ENCODE measurements at places on chromosomes 11 and 22. TPM values are rescaled to one million over a fixed set of nuclear protein-coding genes. Genes with fewer than 3 reads are reported as not detected.

- DNase-seq, result no peak
These were observed 80.7 kb downstream of the MN1 start for GRCh38 chr22:27720860-27721259.

Gene SHISAL1
- 1.3 TPM for total RNA-seq

- DNase-seq, result no peak
These were observed 66.1 kb upstream of the THY1 start for GRCh38 chr11:119489087-119489486.

DNA sequence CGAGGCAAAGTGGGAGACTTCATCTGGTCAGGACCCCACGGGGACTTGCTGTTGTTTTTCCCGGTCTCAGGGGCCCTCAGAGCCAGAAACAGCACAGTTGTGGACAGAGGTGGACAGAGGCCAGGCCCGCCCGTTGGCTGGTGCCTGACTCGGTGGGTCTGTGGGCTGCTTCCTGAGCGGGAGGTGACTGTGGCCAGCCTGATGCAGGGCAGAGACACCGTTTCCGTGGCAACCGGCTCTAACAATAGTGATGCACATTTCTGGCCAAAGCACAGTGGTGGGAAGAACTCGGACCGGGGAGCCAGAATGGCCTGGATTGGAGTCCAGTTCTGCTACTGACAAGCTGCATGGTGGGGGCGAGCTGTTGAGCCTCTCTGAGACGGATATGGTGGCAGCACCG is 58.7 kb upstream of the ATXN10 start:
- peak; percentile 62 for DNase-seq

DNA sequence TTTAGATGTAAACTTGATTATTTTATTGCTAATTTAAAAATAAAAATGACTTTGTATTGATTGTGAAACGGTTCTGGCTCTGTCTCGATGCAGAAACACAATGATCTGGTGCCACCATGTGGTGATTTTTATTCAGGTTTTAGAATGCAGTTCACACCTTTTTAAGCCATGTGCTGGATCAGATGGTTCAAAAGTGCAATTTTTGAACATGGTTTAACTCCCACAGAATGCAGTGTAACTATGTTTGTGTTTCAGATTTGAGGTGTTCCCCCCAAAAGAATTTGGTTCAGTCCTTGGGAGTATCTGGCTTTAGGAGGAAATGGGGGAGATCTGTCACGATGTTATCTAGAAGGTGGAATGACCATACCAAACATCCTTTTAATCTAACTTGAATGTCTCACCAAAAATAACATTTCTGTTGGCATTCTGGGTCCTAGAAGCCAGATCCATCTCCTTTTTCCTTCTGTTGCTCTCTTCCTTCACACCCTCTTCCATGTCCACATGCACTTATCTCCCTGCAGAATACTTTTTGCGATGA is 7.9 kb downstream of the MRPL16 start:
- DNase-seq, result no peak

Gene SCN2B
- 17.6 TPM for total RNA-seq

Gene BIK
- not detected for total RNA-seq

- DNase-seq, result no peak
These were observed 53.1 kb downstream of the PDE2A start for GRCh38 chr11:72621008-72621610.

DNA sequence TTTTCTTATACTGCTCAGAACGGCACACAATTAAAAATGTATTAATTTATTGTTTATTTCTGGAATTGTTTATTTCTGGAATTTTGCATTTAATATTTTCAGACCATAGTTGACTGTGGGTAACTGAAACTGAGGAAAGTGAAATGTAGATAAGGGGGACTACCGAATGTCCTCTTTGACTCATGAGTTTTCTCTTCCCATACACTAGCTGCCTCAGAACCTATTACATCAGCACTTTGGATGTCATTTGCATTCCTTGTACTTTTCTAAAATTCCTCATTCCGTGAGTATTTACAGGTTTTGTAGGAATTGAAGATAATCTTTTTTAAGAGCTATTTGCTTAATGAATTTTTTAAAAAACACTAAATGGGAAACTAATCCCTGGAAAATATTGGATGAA is 29.8 kb downstream of the ZC3H12C start:
- no peak for DNase-seq

- peak; percentile 69 for DNase-seq
These were observed at the start of gene CLDN5 for GRCh38 chr22:19524170-19525115. CLDN5 (minus strand) TSS chr22:19524410; CDS start chr22:19524255, 155 bp downstream.

GRCh38 chr22:42825796-42826195 is 31.3 kb downstream of the ARFGAP3 start:
- DNase-seq, result no peak

DNA sequence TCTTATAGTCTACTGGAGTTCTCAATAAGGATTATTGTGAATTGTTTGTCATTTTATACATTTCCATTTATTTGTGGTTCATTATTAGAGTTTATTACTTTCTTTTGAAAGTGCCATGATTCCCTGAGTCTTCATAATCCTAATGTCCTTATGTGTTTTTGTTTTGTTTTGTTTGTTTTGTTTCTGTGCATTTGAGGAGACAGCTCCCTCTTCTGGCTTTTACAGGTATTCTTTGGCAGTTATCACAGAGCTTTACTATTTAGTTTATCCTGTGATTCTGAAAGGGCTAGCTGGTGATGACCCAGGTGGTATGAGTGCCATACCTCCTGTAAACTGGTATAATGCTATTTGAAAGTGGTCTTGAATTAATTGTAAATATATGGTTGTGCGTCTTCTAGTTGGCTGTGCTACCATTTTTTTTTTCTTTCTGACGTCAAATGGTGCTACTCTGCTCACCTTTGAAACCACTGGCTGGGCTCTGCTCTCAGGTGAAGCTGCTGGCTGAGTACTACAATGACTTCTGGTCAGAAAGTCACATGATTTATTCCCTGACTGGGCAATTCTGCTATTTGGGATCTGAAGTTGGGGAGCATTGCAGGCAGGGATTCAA is 751.2 kb downstream of the JRKL start:
- no peak for DNase-seq

Gene GUCY1A2
- total RNA-seq, result 10.6 TPM

DNA sequence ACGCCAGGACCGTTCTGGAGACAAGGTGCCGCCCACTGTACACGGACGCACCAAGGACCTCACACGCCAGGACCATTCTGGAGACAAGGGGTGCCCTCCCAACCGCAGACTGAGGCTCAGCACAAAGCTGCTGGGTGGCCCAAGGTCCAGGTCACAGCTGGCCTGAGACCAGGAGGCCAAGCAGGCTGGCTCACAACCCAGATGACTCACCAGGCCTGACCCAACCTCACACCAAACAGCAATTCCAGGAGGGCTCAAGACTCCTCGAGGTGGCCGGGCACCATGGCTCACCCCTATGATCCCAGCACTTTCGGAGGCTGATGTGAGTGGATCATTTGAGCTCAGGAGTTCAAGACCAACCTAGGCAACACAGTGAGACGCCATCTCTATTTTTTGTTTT is 14.8 kb downstream of the BRD1 start:
- no peak for DNase-seq

DNA sequence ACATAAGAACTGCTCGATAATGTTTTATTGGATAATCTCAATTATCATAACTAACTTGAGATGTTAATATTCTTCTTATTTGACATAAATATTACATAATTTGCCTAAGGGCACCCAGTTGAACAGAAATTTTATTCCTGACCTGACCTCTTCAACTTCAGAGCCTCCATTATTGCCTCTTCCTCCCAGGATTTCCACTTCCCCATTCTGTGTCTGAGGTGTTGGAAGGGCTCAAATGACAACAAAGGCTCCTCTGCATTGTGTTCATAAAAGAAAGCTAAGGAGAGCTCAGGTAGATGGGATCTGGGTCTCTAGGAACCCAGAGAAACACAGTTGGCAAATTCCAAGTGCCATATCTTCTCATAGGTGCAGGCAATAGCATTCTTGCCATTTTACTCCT is 61.2 kb upstream of the ARHGAP20 start:
- no peak for DNase-seq

DNA sequence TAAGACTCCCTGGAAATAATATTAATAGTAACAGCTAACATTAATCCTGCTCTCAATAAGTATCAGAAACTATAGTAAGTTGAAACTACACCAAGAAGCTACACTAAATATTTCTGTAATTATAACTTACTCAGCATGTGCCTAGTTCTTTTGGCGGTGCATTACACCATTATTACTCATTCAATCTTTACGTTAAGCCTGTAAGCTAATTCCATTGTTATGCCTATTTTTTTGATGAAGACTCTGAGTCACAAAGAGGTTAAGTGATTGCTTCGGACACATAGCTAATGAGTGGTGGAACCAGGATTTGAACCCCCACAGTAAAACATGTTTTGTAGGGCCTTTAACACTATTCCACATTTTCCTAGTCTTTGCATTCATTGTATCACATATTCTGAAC is 111.6 kb downstream of the RASSF10 start:
- no peak for DNase-seq

Gene ABCG4
- 1.5 TPM for total RNA-seq

- DNase-seq, result no peak
These were observed 17.6 kb upstream of the LIN7C start for GRCh38 chr11:27524155-27524554.

DNA sequence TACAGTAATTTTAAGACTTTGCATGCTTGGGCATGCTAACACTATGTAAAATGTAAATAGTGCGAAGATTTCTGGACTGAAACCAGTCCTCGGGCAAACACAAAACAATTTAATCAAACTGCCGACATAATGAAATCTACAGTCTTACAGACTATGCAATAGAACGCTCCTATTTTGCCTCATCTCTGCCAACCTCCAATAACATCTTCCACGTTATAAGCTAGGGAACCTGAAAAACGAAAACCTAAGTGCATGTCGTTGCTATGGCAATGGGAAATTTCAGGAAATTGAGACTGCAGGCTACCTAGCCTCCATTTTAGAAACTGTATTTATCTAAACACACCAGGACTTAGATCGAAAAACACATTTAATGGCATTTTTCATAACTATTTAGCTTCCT is 1.1 kb downstream of the CSTF3 start:
- no peak for DNase-seq

GRCh38 chr11:133732109-133732674 is 113.1 kb downstream of the SPATA19 start:
- no peak for DNase-seq

- DNase-seq, result no peak
These were observed 183.0 kb downstream of the CEP164 start for GRCh38 chr11:117510646-117511045.

Gene IL18
- total RNA-seq, result 1.9 TPM

DNA sequence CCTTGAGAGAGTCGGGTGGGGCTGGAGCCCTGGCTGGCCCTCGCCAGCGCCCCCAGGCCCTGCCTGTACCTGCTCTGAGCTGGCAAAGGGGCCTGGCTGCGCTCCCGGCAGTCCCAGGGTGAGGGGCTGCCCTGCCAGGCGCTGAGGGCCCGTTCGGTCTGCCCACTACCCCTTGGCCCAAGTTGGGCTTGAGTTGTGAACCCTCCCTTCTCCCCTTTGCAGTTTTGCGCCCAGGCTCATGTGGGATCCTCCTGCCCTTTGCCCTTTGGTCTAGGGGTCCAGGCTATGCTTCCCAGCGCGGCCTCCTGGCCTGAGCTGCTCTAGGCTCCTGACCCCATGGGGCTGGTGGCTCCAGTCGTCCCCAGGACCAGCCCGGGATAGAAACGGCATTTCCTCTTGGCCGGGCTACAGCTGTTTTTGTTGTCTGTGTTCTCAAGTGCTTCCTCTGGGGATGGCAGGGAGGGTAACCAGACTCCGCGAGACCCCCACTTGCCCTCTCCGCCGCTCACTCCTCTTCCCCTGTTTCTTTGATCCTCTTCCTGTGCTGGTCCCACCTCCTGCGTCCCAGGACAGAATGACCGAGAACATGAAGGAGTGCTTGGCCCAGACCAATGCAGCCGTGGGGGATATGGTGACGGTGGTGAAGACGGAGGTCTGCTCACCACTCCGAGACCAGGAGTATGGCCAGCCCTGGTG is 34.9 kb downstream of the PRDM11 start:
- DNase-seq, result no peak

Gene PANX3
- not detected for total RNA-seq

Gene CACNA1I
- total RNA-seq, result 0.03 TPM

Gene BEST1
- total RNA-seq, result 1.3 TPM

Gene TSGA10IP
- total RNA-seq, result not detected

Gene CHST1
- 3.1 TPM for total RNA-seq

- no peak for DNase-seq
These were observed 26.9 kb upstream of the ANO5 start for GRCh38 chr11:22165759-22166513.

Data from Right ventricle myocardium superior (tissue), 1 donor.